ENCODE measurements at places on chromosomes 6 and 20. TPM values are rescaled to one million over a fixed set of nuclear protein-coding genes. Genes with fewer than 3 reads are reported as not detected.

Gene TRIM40
- total RNA-seq: not detected

Gene GPR31
- not detected for total RNA-seq

Gene SNTA1
- total RNA-seq: 168 TPM

Gene FOXP4
- 12.7 TPM for total RNA-seq

Measured in heart right ventricle (tissue), 16 donors.